ENCODE measurements at places on chromosomes 5 and 9.

GRCh38 chr5:155772009-155772662, 554.8 kb upstream of the SGCD start:
- DNase-seq, result no peak

GRCh38 chr5:175840050-175840841, 31.1 kb upstream of the CPLX2 start:
- DNase-seq, result no peak

- no peak for DNase-seq
These were observed 296.0 kb upstream of the ACTBL2 start for GRCh38 chr5:57778501-57779091.

- DNase-seq, result no peak
These were observed 433.4 kb upstream of the BRINP1 start for GRCh38 chr9:119802621-119803020.

GRCh38 chr9:114017741-114018715, 60.1 kb downstream of the AMBP start:
- no peak for DNase-seq

- no peak for DNase-seq
These were observed 30.6 kb downstream of the TTC39B start for GRCh38 chr9:15276328-15276938.

DNA sequence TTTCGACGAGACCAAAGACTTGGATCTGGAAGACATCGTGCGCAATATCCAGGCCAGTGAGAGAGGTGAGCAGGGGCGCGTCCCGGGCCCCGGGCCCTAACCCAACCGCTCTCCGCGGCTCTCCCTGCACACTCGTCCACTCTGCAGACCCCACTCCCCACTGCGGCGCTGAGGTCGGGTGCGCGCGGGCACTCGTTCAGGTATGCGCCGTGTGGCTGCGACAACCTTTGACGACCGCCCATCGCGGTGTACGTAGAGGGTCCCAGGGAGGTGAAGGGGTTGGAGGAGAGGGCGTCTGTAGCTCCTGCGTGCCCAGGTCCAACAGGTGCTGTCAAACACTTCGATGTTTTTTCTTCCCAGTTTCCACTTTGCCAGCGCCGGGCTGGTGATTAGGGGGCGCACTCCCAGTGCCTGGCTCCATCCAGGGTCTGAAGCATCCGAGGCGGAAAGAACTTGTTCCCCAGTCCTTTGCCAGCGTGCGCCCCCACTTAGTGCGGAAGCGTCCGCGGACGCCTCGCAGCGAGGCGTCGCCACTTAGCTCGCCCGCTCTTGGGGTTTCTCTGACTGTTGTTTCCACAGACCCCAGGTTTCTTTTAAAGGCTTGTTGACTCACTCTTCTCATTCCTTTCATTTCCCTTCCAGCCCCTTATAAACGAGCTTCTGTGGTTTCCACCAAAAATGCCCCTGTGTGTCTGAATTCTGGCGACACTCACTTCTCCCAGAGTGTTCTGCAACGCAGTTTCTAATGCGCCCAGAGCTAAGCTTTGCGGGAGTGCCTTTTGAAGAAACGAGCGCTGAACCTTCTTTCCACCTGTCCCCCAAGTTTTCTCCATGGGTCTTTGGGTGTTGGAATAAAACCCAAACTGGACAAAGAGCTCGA, 1.6 kb downstream of the NPR3 start:
- no peak for DNase-seq

Measured in activated T-cell treated with anti-CD3 and anti-CD28 coated beads for 1 hour (primary cell).